ENCODE measurements at places on chromosomes 16 and 17.

DNA sequence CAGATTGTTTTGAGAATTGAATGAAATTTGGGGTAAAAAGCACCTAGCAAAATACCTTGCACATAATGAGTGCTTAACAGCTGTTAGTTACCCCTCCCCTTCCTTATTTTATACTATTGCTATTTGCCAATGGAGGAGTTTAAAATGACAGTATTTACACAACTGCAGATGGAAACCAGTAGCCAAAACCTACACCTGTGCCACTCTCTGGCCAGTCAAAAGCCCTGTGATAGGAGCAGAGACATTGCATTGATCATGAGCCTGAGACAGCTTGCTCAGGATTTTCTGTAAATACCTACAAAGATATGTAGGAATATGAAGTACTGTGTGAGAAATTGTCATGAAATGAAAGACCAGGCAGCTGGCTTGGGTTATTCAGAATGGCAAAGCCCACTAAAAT is 115.3 kb upstream of the HLF start:
- DNase-seq, result no peak

- no peak for DNase-seq
These were observed 10.7 kb downstream of the UTP4 start for GRCh38 chr16:69143116-69143515.

DNA sequence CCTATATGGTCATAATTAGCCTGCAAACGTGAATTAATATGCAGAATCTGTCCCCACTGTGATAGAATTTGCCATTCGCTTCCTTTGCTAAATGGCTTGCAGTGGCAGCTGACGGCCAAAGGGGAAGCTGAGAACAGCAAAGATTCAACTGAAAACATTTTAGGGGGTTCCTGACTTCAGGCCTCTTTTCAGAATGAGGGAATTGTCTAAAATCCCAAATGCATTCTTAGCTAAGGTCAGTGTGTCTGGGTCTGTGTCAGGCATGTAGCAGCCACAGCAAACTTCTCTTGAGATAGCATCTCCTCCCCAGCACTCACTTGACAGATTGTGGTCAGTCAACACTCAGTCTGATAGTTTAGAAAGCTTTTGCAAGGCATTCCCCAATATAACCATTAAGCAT is 701.1 kb downstream of the WWOX start:
- no peak for DNase-seq

DNA sequence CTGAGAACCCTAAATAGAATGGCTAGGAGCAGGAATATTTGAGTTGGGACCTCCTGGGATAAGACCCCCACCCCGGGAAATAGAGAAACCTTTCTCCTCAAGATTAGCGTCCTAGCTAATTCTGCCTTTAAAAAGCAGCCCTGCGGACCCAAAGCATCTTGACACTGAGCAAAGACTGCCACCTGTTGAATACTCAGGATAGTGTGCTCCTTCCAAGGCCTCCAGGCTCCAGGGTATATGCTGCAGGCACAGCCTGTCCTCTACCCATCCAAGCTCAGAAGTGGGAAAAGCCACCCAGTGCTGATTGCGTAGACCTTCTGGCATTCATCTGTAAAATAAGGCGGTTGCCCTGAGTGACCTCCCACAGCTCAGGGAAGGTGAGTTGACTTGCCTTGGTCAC is 456.2 kb upstream of the DYNLRB2 start:
- no peak for DNase-seq

- DNase-seq, result no peak
These were observed 82.1 kb downstream of the MSI2 start for GRCh38 chr17:57338257-57338914.

GRCh38 chr17:60971515-60972369 is 294.1 kb downstream of the BCAS3 start:
- no peak for DNase-seq

- DNase-seq, result no peak
These were observed 53.9 kb downstream of the USP22 start for GRCh38 chr17:20988896-20989295.

- DNase-seq, result no peak
These were observed 62.8 kb upstream of the LGALS9 start for GRCh38 chr17:27568216-27568615.

GRCh38 chr16:24544640-24545039 is 5.3 kb downstream of the RBBP6 start:
- DNase-seq, result no peak

GRCh38 chr17:30547778-30548573 is 70.8 kb downstream of the GOSR1 start:
- no peak for DNase-seq

DNA sequence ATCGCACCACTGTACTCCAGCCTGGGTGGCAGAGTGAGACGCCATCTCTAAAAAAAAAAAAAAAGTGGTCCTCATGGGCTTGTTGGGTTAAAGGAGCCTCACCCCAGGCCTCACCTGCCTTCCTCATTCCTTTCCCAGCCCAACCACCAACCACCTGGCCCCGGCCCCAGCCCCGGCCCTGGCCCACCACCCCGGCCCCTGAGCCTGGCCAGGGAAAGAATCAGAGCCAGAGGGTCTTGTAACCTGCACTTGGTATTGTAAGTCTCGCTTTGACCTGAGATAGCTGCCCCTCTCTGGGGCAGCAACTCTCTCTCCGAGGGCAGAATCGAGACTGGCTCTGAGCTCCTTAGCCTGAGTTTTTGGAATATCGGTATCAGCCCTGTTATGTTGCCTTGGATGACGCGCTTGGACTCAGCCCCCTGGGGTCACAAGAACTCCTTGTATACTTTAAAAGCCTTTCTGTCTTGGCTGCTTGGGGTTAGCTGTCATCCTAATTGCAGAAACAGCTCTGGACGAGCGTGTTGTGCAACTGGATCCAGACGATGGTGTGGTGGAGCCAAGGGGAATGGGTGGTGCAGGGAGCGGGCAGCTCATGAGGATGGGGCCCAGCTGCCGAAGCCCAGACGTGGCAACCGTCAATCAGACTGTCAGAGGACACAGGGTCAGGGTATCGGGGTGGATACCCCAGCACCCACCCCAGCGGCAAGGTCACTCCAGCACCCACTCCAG is 14.6 kb downstream of the SMTNL2 start:
- no peak for DNase-seq

DNA sequence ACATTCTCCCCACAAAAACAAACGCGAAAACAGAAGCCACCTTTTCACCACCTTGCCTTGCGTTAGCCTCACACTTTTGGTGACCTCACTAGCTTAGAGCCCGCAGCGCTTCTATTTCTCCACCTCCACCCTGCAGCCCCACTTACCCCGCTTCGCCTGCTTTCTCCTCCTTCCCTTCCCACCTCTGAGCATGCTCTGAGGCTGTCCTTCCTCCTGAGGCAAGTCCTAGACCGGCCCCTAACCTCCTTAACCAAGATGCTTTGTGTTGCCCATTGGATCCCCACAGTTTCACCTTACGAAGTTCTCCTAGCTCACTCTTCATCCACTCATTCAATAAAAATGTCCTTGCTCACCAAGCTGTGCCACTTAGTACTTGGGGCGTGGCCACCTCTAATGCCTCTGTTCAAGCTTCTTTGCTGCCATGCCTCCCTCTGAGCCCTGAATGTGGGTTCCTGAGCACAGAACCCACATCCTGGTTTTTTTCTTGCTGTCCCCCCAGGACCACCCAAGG is 1.3 kb downstream of the GNGT2 start:
- DNase-seq, result no peak

DNA sequence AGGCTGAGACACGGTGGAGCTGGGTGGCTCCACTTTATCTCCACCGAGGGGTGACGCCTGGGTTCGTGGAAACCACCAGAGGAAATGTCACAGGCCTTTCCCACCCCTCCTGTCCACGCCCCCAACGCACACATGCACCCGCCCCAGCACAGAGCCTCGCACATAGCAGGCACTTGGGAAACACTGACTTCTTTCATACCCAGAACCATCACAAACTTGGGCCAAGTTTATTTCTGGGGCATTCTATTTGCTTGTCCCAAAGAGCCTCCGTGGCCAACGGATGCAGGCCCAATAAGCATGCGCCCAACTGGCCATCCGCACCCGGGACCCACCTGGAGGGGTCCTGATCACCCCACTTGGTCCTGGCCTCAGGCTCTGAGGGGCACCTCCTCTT is 3.3 kb downstream of the BCAR1 start:
- DNase-seq, result no peak

- DNase-seq, result no peak
These were observed 19.2 kb downstream of the CD300LB start for GRCh38 chr17:74512036-74512435.

DNA sequence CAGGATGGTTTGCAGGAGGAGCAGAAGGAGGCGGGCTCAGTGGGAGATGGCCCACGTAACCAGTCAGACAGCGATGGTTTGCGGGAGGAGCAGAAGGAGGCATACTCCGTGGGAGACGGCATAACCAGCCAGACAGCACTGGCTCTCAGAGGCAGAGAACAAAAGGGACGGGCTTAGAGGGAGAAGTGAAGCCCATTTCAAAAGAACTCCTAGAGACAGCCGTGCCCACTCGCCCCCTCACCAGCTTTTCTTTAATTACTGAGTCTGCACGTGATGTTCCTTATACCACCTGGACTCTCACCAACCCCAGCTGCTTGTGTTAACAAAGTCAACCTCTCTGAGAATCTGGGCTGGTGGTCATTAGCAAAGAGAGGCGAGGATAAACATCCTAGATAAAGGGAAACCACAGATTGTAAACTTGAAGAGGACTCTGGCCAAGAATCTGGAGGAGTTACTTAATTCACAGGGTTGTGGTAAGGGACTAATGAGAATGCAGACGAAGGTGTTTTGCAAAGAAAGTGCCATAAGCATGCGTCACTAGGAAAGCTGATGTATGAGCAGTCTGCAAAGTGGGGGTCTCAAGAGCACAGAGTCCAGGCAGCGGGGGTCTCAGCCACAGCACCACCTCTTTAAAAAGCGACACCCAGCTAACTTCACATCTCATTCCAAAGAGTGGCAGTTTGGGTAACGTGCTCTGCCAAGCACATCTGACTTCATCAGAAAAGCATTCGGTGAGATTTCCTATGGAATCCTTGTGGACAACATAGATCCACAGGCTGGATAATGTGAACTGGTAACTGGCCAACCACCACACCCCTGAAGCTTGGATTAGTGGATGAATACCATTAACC is 51.7 kb downstream of the NXN start:
- DNase-seq, result no peak

DNA sequence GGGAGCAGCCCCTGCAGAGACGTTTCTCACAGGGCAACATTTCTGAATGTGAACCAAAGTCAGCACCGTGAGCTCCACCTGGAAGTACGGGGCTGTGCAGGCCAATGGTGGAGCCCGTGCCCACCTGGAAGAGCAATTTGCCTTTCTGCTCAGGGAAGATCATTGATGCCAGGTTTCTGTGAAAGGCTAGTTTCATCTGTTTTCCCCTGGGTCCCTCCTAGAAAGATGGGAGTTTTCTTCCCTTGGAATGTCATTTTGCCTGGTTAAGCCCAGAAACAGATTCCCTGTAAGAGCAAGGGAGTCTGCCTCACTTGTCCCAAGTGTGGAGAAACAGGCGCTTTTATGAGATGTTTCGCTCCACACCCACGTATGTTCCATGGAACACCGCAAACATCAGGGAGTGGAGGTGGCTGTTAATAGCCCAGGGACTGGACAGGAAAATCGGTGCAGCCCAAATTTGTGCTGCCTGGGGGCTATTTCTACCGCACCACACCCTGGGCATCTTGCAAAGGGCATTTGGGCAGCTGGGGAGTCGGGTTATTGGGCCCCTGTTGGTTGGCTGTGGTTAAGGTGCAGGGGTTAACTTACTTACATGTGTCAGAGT is 2.6 kb downstream of the SLC6A4 start:
- DNase-seq, result no peak

DNA sequence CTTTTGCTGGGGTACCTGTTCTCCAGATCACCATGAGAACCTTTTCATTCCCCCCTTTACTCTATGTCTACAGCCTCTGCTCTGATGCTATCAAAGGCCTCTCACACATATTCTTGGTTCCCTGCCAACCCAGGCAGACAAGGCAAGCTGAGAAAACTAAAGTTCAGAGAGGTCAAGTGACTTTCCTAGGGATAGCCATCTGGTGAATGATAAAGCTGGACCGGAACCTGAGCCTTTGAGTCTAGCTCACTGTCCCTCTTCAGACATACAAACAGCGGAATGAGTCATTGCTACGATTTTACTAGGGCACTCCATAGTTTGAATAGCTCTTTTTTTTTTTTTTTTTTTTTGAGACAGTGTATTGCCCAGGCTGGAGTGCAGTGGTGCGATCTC is 73.3 kb downstream of the XYLT1 start:
- no peak for DNase-seq

- DNase-seq, result no peak
These were observed 10.6 kb downstream of the USP7 start for GRCh38 chr16:8953064-8953463.

GRCh38 chr17:7014995-7015958 is 2.9 kb downstream of the RNASEK start:
- peak; percentile 72 for DNase-seq

- no peak for DNase-seq
These were observed 19.9 kb downstream of the DCAKD start for GRCh38 chr17:45031231-45032173.

GRCh38 chr16:87278191-87279093 is 38.8 kb downstream of the C16orf95 start:
- DNase-seq, result no peak

- DNase-seq, result no peak
These were observed 26.1 kb downstream of the PIEZO1 start for GRCh38 chr16:88758944-88759244.

DNA sequence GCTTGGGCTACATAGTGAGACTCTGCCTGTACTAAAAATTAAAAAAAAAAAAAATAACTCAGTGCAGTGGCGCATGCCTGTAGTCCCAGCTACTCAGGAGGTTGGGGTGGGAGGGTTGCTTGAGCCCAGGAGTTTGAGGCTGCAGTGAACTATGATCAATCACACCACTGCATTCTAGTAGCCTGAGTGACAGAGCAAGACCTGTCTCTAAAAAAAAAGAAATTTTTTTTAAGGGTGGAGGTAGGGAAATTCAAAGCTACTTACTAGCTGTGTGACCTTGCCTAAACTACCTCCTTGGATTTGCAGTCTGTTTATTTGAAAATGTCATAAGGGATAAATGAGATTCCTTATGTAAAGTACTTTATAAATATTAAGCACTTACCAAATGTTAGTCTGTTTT is 3.4 kb upstream of the SMPD3 start:
- no peak for DNase-seq

All from effector CD8-positive, alpha-beta T cell (primary cell).